CD4-positive, alpha-beta T cell treated with Interleukin-17A for 4 hours (primary cell): ENCODE measurements at places on chromosomes 1 and 21.
A peak's percentile ranks its signal among the peaks of the same experiment; 100 is the strongest.

- peak; percentile 68 for DNase-seq
These were observed 13.5 kb upstream of the SLC19A1 start for GRCh38 chr21:45555557-45556301.

DNA sequence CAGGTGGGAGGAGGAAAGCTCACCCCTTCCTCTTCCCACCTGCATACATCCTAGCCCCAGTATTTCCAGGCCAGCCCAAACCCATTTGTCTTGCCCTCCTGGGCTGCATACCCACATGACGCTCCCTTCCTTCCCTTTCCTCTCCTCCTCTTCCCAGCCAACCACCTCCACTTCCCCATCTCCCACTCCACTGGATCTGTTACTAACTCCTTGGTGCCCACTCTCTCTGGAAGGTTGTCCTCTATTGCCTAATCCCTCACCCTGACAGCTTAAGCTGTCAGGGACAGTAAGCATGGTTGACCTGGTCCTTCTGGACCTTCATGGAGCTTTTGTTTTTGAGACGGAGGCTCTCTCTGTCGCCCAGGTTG is 23.0 kb upstream of the SYNC start:
- no peak for DNase-seq

- no peak for DNase-seq
These were observed 111.8 kb upstream of the PRMT6 start for GRCh38 chr1:106944721-106945120.

DNA sequence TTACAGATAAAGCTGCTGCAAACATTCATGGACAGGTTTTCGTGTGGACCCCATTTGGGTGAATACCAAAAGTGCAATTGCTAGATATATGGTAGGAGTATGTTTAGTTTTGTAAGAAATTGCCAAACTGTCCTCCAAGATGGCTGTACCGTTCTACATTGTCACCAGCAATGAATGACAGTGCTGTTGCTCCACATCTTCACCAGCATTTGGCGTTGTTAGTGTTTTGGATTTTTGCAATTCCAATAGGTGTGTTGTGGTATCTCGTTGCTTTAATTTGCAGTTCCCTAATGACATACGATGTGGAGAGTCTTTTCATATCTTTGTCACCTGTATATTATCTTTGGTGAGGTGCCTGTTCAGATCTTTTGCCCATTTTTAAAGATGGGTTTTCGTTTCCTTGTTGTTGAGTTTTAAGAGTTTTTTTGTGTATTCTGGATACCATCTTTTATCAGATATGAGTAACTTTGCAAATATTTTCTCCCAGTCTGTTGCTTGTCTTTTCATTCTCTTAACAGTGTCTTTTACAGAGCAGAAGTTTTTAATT is 12.1 kb downstream of the CATSPERE start:
- no peak for DNase-seq

- no peak for DNase-seq
These were observed 78.9 kb downstream of the MAP3K21 start for GRCh38 chr1:233406339-233406960.

- no peak for DNase-seq
These were observed 1.2 kb upstream of the LAD1 start for GRCh38 chr1:201400212-201400851.

GRCh38 chr1:58500043-58500442 is 46.5 kb downstream of the OMA1 start:
- DNase-seq: no peak

DNA sequence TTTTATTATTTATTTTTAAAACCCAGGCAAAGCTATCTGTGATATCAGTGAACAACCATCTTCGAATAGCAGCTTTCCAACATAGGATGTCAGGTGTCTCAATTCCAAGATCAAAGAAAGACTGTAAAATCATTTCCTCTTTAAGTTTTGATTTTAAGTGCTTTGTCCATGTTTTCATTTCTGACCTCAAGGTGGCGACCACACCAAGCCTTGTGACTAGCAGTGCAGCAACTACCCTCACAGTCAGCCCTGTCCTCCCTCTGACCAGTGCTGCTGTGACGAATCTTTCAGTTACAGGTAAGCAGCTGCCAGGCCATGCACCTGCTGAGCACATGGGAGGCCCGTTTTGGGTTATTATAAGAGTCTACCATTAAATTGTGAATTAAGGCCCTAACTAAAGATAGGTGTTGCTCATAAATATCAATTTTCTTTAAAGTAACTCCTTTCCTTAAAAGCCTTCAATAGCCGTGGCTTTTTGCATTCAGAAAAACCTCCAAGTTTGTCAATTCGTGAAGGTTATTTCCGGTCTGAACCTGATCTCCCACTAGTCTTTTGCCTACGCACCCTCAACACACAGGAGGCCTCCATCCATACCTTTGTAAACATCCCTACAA is 117.0 kb downstream of the CD247 start:
- DNase-seq: peak; percentile 67

- DNase-seq: no peak
These were observed 93.3 kb upstream of the COG2 start for GRCh38 chr1:230548997-230549396.

DNA sequence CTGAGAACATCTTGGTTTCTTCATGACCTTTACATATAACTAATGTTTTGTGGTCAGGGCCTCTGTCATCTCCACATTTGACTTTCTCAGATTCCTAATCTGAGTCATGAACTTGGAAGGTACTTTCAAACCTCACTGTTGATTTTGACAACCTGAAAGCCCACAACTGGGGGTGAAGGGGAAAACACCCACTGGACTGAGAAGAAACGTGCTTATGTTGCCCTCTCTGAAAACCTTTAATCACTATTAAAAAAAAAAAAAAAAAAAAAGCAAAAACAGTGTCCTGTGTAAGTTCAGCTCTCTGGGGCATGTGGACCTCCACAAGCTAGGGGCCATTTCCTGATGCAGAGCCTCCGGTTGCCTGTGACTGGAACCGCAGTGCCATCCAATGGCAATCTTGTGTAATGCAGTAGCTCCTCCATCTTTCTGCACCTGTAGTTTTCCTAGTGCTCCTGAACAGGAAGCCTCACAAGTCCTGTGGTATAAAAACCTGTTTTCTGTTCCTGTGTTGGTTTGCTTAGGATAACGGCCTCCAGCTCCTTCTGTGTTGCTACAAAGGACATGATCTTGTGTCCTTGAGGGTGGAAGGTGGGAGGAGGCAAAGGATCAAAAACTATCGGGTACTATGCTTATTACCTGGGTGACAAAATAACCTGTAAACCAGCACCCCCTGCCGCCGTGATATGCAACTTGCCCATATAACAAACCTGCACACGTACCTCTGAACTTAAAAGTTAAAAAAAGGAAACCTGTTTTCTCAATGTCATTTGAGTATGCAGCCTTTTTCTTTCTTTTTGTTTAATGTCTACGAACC is 124.5 kb downstream of the ZNF648 start:
- DNase-seq: peak; percentile 25

- no peak for DNase-seq
These were observed 47.6 kb downstream of the KIAA0319L start for GRCh38 chr1:35509558-35509957.

GRCh38 chr1:76864383-76864782 is 2.9 kb upstream of the ST6GALNAC5 start:
- no peak for DNase-seq
